Frontal cortex (tissue), 4 donors: ENCODE measurements at places on chromosomes 3 and 15. TPM values are rescaled to one million over a fixed set of nuclear protein-coding genes. Genes with fewer than 3 reads are reported as not detected.
A peak's percentile ranks its signal among the peaks of the same experiment; 100 is the strongest.

The C2CD4B gene
- total RNA-seq: 0.41 TPM

The STAC gene
- total RNA-seq: 6.5 TPM

The SYNPR gene
- 119 TPM for total RNA-seq

The TUSC7 gene
- not detected for total RNA-seq

The RTF1 gene
- 56.3 TPM for total RNA-seq

The MKRN3 gene
- 18.3 TPM for total RNA-seq

The BFSP2 gene
- total RNA-seq: not detected

DNA sequence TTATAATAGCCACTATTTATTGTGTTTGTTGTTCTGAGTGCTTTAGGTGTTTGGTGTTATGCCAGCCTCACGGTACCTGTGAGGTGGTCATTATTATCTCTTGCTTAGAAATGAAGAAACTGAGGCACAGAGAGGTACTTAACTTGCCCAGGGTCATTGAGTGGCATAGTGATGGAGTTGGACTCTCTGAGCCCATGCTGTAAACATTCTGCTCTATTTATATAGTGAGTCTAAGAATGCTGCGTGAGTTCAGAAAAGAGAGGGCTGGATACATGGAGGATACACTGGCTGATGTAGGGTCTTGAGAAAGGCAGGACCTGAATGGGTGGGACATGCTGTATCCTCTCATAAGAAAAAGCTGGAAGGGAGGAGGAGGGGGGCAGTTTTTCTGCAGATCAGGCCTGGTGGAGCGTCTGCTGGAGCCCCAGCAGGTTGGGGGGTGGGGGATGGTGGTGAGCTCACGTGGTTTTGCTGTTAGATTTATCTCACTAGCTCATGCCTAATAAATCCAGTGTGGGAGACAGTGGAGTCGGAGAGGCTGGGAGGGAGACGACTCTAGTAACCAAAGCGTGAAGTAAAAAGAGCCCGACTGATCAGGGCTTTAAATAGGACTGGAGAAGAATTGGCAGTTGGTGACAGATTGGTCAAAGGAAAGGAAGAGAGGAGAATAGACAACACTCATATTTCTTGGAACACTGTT, 16.0 kb downstream of the MED12L start:
- no peak for DNase-seq

GRCh38 chr3:263393-263792, 66.8 kb downstream of the CHL1 start:
- no peak for DNase-seq

DNA sequence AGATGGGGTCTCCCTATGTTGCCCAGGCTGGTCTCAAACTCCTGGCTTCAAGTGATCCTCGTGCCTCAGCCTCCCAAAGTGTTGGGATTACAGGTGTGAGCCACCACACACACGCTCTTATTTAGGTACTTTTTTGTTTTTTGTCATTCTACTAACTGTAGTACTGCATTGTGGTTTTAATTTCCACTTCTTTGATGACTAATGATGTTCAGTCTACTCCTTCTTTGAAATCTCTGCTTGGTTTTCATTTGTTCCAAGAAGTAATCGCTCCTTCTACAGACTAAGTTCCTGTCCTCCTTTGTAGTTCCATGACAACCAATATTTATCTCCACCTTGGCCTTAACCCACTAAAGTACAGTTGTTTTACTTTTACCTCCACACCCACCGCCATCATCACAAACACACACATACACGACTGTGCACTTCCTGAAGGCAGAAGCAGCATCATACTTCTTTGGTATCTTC, 529 bp upstream of the DLEC1 start:
- DNase-seq: no peak

DNA sequence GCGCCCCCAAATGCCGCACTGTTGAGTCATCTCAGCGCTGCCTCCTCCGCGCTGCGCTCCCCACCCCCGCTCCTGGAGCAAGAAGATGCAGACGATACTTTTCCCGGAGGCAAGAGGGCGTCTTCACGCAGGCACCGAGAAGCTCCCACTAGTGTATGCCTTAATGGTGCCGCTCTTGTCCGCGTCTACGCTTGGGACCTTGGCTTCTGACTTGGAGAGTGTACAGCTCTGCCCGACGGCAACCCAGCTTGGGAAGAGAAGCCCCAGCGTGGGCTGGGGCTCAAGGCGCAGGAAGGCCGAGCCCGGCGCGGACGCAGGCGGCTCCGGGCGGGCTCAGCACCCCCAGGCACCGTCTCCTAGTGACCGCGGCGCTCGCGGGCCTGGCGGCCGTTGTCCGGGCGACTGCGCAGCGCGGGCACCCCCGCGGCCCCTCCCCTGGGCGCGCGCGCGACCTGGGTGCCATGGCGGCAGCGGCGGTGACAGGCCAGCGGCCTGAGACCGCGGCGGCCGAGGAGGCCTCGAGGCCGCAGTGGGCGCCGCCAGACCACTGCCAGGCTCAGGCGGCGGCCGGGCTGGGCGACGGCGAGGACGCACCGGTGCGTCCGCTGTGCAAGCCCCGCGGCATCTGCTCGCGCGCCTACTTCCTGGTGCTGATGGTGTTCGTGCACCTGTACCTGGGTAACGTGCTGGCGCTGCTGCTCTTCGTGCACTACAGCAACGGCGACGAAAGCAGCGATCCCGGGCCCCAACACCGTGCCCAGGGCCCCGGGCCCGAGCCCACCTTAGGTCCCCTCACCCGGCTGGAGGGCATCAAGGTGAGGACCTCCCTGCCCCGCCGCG, at the start of gene P4HTM:
Gene P4HTM (plus strand): TSS at position 446 of the 840 bp plus-strand sequence. CDS start 16 bp downstream, at position 462.
- DNase-seq: peak; percentile 86

DNA sequence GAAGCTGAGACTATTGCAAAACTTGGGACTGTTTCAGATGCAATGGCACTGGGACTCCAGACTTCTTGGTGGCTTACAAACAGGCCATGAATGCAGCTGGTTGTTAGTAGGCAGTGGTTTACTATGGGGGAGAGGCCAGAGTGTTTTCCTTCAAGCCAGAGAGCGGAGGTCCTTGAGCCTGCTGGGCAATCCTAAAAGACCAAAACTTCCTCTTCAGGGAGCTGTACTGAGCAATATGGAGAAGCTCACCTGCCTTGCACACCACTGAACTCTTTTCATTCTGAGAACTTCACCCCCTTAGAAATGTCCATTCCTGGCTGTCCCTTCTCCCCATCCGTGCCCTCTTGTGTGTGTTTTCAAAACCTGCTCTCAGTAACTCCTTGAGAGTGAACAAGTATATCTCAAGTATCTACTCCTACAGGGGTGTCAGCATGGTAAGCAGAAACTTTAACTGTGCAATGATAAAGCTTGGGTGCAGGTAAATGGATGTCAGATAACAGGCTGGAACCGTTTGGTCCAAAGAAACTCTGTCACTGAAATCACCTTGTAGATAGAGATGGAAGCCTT, 213.9 kb downstream of the CLSTN2 start:
- DNase-seq: no peak

- DNase-seq: no peak
These were observed 26.1 kb downstream of the ITGB5 start for GRCh38 chr3:124861041-124861440.

- no peak for DNase-seq
These were observed 22.3 kb downstream of the GRM2 start for GRCh38 chr3:51729042-51729633.

DNA sequence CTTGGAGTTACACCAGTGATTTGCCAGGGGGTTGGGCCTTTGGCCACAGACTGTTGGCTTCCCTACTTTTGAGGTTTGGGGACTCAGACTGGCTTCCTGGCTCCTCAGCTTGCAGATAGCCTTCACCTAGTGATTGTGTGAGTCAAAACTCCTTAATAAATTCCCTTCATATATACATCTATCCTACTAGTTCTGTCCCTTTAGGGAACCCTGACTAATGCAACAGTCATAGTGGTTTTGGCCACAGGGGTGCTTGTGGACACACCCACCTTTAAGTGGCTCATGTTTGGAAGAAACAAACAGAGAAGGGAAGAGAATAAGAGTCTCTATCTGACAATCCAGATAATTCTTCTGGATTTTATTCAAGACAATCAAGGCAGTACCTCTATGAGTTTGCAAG, 457.7 kb downstream of the EPHA3 start:
- no peak for DNase-seq

GRCh38 chr3:52827866-52828376, 2.6 kb downstream of the ITIH4 start:
- no peak for DNase-seq

GRCh38 chr3:61269435-61269834, 18.2 kb upstream of the FHIT start:
- DNase-seq: no peak

DNA sequence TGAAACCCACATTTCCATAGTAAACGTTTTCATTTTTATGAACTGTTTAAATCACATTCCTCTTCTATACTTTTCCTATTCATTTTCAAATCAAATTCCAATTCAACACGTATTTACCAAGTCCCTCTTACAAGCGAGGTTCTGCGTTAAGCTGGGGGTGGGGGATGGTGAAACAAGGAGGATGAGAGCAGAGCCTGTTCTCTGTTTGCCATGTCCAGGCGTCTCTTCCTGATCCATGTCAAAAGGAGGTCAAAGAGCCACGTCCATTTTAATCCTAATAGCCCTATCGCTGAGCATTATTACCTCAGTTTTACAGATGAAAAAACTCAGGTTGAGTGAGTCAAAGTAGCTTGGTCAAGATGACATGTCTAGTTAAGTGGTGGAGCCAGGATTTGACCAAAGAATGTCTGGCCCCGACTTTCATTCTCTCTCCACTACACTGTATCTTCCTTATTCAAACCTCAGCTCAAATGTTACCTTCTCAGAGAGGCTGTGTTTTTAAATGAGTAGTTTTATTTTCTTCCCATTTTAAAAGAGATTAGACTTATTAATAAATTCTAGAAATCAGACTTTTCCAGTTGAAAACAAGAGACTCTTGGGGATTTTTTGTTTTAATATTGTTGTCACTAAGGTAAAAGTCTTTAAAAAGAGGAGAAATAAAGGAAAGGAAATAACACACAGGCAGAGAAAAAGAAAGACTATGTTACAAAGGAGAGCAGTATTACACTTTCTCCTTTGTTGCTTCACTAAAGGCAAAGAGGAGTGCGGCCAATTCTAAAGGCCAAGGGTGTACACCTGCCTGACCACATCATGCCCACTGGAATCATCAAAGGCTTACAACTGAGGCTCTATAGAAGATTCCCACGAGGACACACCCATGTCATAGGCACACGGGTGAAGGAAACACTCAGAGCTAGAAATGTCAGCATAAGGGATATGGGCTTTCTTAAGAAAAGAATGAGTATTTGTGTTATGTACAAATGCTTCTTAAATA, 42.4 kb downstream of the MYO5A start:
- DNase-seq: no peak

DNA sequence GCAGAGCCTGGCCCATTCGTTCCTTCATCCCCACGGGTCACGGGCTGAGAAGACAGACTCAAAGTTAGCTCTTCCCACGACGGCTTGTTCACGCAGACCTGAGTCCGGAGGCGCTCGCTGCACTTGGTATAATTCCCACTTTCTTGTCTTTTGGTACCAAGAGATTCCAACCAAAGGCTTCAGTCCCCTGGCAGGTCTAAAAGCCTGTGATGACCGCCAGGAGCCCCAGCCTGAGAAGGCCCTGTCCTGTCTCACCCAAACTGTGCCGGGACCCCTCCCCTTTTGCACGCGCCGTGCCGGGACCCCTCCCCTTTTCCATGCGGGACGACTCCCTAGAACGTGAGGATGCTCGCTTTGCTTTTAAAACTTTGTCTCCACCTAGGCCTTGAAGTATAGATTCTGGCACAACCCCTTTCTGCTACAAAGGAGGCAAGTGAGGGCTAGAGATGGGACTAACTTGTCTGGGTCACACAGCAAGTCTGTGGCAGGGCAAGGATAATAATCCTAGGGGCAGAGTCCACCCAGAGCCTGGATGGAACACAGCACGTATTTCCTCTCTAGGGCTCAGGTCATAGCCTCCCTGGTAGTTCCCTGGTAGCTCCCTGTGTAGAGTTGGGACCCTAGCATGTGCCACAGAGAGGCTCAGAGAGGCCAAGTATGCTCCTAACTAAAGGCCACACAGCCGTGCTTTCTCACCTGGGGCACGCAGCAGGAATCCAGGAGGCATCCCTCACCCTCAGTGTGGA, 211.3 kb downstream of the XXYLT1 start:
- no peak for DNase-seq

DNA sequence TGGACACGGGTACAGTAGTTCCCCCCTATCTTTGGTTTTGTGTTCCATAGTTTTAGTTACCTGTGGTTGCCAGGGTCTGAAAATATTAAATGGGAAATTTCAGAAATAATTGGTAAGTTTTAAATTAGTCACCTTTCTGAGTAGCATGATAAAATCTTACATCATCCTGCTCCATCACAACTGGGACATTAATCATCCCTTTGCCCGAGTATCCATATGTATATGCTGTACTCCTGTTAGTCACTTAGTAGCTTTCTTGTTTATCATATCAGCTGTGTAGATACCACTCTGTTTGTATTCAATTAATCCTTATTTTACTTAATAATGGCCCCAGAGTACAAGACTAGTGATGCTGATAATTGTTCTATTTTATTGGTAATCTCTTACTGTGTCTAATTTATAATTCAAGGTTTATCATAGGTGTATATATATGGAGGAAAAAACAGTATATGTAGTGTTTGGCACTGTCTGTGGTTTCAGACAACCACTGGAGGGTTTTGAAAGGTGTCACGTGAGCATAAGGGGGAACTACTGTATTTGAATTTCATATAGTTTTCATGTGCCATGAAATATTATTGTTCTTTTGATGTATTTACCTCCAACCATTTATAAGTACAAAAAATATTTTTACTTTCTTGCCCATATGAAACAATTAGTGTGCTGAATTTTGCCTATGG, 41.4 kb downstream of the CTDSPL2 start:
- DNase-seq: no peak

GRCh38 chr3:42072831-42073301, 18.3 kb upstream of the TRAK1 start:
- DNase-seq: no peak

DNA sequence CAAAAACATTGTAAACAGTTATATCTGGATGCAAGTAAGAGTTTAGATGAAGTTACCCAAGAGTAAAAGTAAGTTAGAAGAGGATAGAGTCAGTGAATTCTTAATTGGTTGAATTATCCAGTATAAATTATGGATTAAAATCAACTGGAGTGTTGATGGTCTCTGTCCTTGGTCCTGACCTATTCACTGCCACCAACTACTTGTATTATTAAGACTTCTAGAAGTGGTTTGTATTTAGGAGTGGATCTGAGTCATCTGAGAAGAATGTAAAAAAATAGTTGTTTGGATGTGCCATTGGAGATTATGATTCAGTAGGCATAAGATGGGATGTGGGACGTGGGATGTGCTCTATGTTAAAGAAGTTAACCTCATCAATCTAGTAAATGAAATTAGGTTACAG, 86.4 kb downstream of the SYNPR start:
- DNase-seq: no peak

GRCh38 chr15:92098869-92099268, 245.4 kb downstream of the SLCO3A1 start:
- DNase-seq: no peak

GRCh38 chr3:102571006-102571405, 136.2 kb downstream of the ZPLD1 start:
- DNase-seq: no peak

DNA sequence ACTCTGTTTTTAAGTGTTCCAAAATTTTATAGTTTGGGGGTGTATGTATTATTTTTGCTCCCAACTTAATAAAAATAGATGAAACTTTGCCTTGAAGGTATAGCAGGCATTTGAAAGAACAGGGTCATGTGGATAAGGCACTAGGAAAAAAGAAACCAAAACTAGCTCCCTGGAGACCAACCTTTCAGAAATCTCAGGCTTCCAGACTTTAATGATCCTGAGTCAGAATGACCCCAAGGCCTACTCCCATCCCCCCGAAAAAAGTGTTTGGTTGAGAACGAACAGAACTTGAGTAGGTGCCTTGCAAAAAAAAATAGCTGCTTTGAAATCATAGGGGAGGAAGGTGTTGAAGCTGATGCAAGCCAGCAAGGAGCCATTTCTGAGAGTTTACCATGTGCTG, 309.5 kb downstream of the THSD4 start:
- no peak for DNase-seq

GRCh38 chr3:70857916-70858315, 545.5 kb upstream of the MDFIC2 start:
- DNase-seq: no peak
